ENCODE measurements at places on chromosomes 2 and 18.

DNA sequence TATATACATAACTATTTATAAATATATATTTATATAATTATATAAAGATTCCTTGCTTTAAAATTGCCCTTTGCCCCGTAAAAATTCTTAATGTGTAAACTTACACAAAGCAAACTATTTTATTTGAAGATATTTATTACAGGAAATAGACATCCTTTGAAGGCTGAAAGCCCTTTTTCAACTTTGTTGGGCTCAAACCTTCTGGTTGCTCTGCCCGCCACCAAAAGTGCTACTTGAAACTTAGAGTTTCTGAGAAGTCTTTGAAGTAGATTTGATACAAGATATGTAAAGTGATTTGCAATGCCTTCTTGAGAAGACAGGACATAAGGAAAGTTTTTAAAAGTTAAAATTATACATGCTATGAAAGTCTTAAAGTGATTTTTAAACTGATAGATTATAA, 36.6 kb upstream of the METAP1D start:
- DNase-seq = no peak

DNA sequence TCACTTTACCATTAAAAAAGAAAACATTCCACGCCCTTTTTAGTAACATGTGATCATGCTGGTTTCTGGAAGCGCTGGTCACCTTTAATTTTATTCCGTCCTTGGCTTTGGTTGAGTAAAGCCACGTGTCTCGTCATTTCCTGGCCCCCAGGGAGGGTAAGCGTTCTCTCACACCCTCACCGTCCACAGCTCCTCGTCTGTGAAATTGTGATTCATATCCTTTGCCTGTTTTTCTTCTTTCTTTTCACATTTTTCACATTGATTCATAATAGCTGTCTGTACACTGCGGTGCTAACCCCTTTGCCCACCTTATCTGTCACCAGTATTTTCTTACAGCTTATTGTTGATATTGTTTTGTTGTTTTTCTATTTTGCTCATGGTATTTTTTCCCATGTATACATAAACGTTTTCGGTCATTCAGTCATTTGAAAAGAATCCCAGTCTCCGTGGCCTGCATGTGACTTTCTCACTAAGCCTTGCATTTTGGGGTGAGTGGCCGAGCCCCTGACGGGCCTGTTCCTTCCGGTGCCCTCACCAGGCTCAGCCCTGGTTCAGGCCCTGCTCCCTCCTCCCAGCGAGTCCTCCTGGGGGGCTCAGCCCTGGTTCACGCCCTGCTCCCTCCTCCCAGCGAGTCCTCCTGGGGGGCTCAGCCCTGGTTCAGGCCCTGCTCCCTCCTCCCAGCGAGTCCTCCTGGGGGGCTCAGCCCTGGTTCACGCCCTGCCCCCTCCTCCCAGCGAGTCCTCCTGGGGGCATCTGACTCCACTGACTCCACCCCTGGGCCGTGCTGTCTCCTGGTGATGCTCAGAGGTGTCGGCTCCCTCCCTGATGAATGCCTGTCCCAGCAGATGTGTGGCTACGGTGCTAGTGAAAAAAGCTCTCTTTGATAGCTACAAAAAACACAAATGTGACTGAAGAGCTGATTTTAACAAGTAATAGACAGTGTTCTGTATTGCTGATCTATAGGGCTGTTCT, 249.7 kb upstream of the PXDN start:
- DNase-seq = no peak

- no peak for DNase-seq
These were observed 446.1 kb downstream of the ARHGAP15 start for GRCh38 chr2:143575340-143575739.

GRCh38 chr18:8705961-8706790, 820 bp downstream of the MTCL1 start:
- DNase-seq = peak; percentile 43

DNA sequence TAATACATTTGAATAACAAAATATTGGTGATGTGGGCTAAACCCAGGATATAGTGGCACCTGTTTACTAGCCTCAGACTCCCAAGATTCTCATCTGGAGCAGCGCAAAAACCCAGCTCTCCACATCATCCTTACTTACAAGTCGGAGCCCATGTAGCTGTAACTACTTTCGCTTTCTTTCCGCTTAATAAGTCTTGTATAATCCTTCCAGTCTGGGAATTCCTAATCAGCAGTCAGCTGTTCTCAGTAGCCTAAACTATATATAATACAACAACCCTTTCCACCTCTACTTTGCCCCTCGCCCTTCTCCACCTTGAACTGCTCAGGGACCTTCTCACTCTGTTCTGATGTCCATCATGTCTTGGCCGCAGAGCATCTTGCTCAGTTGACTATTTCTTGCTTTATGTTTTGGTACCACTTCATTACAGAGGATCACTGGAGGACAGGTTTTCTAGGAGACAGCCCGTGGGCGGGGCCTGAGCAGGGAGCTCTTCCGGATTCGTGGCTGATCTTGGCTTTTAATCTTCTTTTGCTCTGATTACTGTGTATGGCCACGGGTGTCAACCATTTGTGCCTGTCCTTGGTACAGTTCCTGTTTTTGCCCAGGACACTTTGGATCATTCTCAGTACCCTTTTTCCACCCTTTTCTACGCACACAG, 119.9 kb upstream of the SERTAD2 start:
- no peak for DNase-seq

DNA sequence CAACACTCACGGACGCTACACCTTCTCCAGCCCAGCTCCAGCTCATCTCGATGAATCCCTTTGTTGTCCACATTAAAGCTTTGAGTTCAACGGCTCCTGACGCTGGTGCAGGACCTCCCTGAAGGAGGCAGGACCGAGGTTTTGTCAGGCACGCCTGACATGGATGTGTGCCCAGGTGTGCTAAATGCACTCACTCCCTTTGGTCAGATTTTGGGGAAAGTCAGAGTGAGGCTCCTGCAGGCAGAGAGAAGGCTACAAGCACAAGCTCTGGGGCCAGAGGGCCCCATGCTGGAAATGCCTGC, 78.6 kb downstream of the NDUFA10 start:
- no peak for DNase-seq

DNA sequence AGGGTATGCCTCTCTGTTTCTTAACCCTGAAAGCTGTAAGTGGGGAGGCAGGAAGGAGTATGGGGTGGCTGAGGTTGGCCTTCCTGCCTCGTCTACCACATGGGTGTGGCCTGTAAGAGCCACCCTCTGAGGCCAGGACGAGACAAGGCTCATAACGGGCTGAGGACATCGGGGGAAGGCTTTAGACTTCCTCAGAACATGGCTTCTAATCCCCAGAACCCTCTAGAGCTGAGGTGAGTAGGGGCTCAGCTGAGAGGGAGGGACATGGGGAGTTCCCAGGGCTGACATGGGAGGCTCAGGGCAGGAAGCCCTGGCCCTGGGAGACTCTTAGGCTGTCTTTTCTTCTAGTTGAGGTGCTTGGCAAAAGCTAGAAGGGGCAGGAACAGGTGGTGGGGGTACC, 36.7 kb downstream of the EMX1 start:
- no peak for DNase-seq

DNA sequence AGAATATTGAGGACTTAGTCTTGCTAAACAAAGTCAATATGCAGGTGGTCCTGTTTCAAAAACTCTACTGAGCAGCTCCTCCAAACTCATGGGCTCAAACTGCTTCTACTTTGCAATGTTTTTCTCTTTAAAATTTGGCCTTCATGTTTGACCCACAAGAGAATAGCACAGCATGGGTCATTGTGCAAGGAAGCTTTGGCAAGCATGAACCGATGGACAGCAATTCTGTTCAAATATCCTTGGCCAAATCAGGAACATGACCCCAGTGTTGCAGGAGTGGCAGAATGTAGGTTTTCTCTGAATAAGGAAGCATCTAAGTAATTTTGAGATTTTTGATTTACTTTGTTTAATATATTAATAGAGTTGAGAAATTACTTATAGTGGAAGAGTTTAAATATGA, 477.9 kb downstream of the KCNJ3 start:
- no peak for DNase-seq

GRCh38 chr2:109261906-109262631, 133.1 kb downstream of the SH3RF3 start:
- no peak for DNase-seq

DNA sequence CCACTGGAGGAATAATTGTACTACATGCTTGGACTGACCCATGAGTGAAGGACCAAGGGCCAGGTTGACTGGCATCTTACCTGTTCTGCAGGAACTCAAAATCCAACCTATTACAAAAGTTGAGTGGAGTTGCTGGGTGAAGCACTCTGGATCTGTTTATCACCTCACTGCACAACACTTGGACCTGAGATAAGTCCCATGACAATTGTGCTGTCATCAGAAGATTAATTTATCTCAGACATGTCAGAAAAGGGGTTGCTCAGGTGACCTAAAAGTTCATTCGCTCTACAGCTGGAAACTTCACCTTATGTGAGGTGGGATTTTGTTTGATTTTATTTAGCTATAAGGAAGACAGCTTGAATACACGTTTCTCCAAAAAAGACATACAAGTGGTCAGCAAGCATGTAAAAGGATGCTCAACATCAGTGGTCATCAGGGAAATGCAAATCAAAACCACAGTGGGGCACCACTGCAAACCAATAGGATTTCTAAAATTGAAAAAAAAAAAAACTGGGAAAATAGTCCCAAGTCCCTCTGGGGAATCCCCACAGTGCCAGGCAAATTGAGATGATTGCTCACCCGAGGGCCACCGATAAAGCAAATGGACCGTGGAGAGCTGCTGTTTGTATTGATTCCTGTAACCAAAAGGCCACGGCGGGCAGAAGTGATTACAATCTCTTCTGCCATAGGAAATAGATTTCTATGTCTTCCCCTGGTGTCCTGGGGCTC, 65.8 kb upstream of the SLC35F5 start:
- DNase-seq = no peak

- no peak for DNase-seq
These were observed 36.7 kb upstream of the SPAG16 start for GRCh38 chr2:213247566-213247965.

- peak; percentile 56 for DNase-seq
These were observed 634 bp downstream of the PTPRM start for GRCh38 chr18:7567474-7568425.

Data from C1 segment of cervical spinal cord (tissue), 14 donors.